H9 (cell line): ENCODE measurements at places on chromosomes 1 and 21. TPM values are rescaled to one million over a fixed set of nuclear protein-coding genes. Genes with fewer than 3 reads are reported as not detected.

Gene KLHDC7A
- 11.4 and 11.6 TPM in 2 replicates for total RNA-seq

Gene SELL
- not detected in 2 replicates for total RNA-seq

Gene FAM89A
- 1.4 and 1.5 TPM in 2 replicates for total RNA-seq

Gene HSD3B1
- not detected in 2 replicates for total RNA-seq

Gene CCDC27
- total RNA-seq: not detected in 2 replicates

Gene CDC42BPA
- 30.1 and 30.8 TPM in 2 replicates for total RNA-seq

Gene PRSS38
- total RNA-seq: not detected in 2 replicates

Gene HHAT
- total RNA-seq: 0.48 and 0.83 TPM in 2 replicates

Gene HTR1D
- 3.1 and 3.3 TPM in 2 replicates for total RNA-seq

Gene DISP1
- total RNA-seq: 2.5 and 2.6 TPM in 2 replicates

Gene HYI
- total RNA-seq: 15.1 and 16.1 TPM in 2 replicates

Gene RAB42
- total RNA-seq: 13.2 and 15.6 TPM in 2 replicates

Gene FAM72D
- total RNA-seq: 4.8 and 6.0 TPM in 2 replicates

Gene ANKRD45
- total RNA-seq: 0.31 and 0.44 TPM in 2 replicates

Gene HEYL
- total RNA-seq: 1.8 and 1.9 TPM in 2 replicates

Gene EDEM3
- total RNA-seq: 13.2 and 14.0 TPM in 2 replicates

Gene CCDC17
- 1.0 and 1.9 TPM in 2 replicates for total RNA-seq

Gene DCST1
- not detected in 2 replicates for total RNA-seq

Gene CELA3B
- total RNA-seq: not detected in 2 replicates

Gene SLFNL1
- 0.11 TPM in 1 of 2 replicates, not detected in the other for total RNA-seq

Gene AVPR1B
- total RNA-seq: 0.09 TPM in 1 of 2 replicates, not detected in the other

Gene PAQR7
- total RNA-seq: 6.0 and 6.3 TPM in 2 replicates

Gene ENAH
- total RNA-seq: 284 and 285 TPM in 2 replicates

Gene HSPA6
- not detected in 2 replicates for total RNA-seq

Gene TTF2
- 83.5 and 86.4 TPM in 2 replicates for total RNA-seq

Gene IFNAR2
- total RNA-seq: 13.6 and 14.4 TPM in 2 replicates

Gene KRTAP19-7
- total RNA-seq: not detected in 2 replicates

Gene LEMD1
- total RNA-seq: 11.8 and 11.9 TPM in 2 replicates

Gene LAX1
- not detected in 2 replicates for total RNA-seq

Gene GBP3
- total RNA-seq: not detected in 2 replicates

Gene CAPN9
- total RNA-seq: 0.22 TPM in 1 of 2 replicates, not detected in the other

Gene MYBPH
- total RNA-seq: not detected in 2 replicates

Gene PDZK1IP1
- not detected in 2 replicates for total RNA-seq

Gene SAMD11
- total RNA-seq: 13.5 and 15.7 TPM in 2 replicates

Gene CTPS1
- total RNA-seq: 100 and 105 TPM in 2 replicates

Gene CD1E
- not detected in 2 replicates for total RNA-seq

Gene LAMC2
- total RNA-seq: 6.8 and 7.4 TPM in 2 replicates

Gene TRIM17
- total RNA-seq: 2.8 TPM in 2 replicates

Gene SYPL2
- total RNA-seq: 2.5 and 2.6 TPM in 2 replicates

Gene WNT2B
- total RNA-seq: 0.66 and 0.68 TPM in 2 replicates

Gene OVAAL
- total RNA-seq: not detected in 2 replicates

Gene KANK4
- 0.11 and 0.15 TPM in 2 replicates for total RNA-seq

Gene CYP4A11
- total RNA-seq: not detected in 2 replicates

Gene FCGR3A
- not detected in 2 replicates for total RNA-seq

Gene FCRLB
- 0.18 TPM in 1 of 2 replicates, not detected in the other for total RNA-seq

Gene CD247
- 0.90 and 1.2 TPM in 2 replicates for total RNA-seq

Gene ARHGAP30
- total RNA-seq: 0.13 TPM in 2 replicates

Gene SCAF4
- 69.1 and 76.8 TPM in 2 replicates for total RNA-seq

Gene CLEC20A
- not detected in 2 replicates for total RNA-seq
